Activated CD8-positive, alpha-beta memory T cell treated with anti-CD3 and anti-CD28 coated beads for 4 hours (primary cell): ENCODE measurements at places on chromosomes 3 and 15.

GRCh38 chr15:49458145-49458544 lies 35.1 kb downstream of the FGF7 start:
- DNase-seq: no peak

GRCh38 chr3:128854475-128854874 lies 24.9 kb upstream of the ACAD9 start:
- no peak for DNase-seq

GRCh38 chr3:94303897-94304296 lies 241.0 kb downstream of the NSUN3 start:
- DNase-seq: no peak

- no peak for DNase-seq
These were observed 105.7 kb downstream of the TPRA1 start for GRCh38 chr3:127484601-127485388.

GRCh38 chr3:120908030-120908794 lies at the start of gene STXBP5L:
TSS of gene STXBP5L (plus strand) at chr3:120908205. CDS start at chr3:120909579, 1,374 bp downstream.
- no peak for DNase-seq

DNA sequence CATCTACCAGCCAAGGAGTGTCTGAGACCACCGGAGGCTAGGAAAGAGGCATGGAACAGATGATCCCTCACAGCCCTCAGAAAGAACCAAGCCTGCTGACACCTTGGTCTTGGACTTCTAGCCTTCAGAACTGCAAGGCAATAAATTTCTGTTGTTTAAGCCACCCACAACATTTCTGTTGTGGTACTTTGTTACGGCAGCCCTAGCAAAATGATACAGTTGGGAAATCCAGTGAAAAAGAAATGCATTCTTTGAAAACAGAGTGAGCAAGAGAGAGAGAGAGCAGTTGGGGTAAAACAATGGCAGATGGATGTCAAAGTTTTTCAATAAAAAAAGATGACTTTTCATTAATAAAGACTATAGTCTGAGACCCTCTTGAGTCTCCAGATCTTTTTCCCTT lies 219.4 kb downstream of the NFKBIZ start:
- no peak for DNase-seq

GRCh38 chr3:117631781-117632180 lies 922.2 kb downstream of the TUSC7 start:
- no peak for DNase-seq

GRCh38 chr3:69558912-69559311 lies 173.0 kb upstream of the FRMD4B start:
- DNase-seq: no peak

GRCh38 chr3:142706321-142707127 lies 17.3 kb upstream of the TRPC1 start:
- no peak for DNase-seq

GRCh38 chr3:186997473-186997939 lies 67.2 kb downstream of the ST6GAL1 start:
- DNase-seq: no peak

GRCh38 chr3:53242155-53242554 lies 13.7 kb downstream of the TKT start:
- no peak for DNase-seq

- no peak for DNase-seq
These were observed 1.2 kb downstream of the PCBP4 start for GRCh38 chr3:51966016-51966415.

DNA sequence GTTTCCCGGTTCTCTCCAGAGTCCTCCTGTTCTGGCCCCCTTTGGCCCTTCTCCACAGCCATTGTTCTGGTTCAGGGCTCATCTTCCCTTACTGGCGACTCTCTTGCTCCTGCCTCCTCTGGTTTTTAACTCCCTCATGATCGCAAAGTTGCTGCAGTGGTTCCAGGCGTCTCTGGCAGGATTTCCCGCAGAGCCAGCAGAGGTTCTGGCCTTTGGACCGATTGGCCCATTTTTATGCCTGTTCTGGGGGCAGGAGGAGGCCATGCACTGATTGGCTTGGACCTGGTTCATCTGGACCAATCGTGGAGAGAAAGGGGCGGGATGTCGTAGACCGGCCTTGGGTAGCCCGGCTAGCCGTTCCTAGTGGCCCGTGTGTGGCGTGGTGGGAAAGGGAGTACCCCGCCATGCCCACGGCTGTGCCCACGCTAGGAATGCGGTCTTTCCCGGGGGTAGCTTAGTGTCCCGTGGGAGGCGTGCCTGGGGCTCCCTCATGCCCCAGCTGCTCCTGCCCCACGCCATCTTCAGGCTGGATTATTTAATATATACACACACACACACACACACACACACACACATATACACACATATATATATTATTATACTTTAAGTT lies 113.4 kb downstream of the FBLN2 start:
- no peak for DNase-seq

DNA sequence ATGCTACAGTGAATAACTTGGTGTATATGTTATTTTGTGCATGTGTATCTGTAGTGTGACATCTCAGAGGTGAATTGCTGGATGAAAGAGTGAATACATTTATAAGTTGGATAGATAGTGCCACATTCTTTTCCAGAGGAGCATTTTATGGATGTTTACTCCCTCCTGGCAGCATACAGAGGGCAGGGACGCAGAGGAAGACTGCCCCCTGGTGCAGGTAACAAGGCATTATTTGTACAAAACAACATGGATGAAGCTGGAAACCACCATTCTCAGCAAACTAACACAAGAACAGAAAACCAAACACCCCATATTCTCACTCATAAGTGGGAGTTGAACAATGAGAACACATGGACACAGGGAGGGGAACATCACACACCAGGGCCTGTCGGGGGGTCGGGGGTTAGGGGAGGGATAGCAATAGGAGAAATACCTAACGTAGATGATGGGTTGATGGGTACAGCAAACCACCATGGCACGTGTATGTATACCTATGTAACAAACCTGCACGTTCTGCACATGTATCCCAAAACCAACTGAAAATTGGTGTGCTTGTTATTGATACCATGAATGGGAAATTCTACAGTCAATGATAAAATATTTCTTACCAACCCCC lies 57.9 kb upstream of the CTXND1 start:
- DNase-seq: no peak

DNA sequence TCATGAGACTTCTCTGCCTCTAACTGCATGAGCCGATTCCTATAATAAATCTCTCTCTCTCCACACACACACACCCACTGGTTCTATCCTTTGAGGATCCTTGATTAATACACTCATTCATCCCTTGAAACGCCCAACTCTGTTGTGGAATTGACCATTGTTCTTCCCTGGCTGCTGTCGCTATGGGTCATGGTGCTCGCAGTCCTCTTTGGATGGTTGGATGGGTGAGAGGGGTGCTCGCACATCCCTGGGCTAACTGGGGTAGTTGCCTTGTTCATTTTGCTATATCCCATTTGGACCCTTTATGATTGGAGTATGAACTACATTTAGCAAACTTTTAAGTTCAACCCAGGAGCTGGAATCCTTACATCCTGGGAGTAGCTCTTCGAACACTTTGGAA lies 33.9 kb upstream of the MYZAP start:
- DNase-seq: no peak

DNA sequence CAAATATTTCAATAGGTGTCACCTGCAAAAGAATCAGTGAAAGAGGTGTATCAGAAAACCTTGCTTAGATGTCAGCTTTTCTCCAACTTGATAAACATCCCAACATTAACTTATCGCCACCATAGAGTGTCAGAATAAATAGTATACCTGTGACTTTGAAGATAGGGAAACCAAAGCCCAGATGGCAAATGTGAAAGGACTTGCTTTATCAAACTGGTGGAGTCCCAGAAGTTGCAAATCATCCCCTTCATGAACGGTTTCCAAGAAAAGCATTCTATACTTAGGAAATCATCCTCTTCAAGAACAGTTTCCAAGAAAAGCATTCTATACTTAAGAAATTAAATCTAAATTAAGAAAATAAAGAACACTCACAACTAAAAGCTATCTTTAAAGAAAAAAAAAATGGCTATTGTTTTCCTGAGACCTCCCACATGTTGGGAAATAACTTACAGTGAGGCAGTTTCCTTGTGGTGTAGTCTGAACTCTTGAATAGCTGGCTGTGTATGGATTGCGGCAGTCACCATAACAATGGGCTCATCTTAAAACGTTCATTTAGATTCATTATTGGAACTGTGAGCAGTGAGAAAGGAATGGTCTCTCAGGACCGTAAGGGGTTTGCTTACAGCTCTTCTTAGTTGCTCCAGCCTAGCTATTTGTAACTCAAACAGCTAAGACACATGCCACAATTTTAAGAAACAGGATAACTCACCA lies 56.5 kb downstream of the GHSR start:
- no peak for DNase-seq

DNA sequence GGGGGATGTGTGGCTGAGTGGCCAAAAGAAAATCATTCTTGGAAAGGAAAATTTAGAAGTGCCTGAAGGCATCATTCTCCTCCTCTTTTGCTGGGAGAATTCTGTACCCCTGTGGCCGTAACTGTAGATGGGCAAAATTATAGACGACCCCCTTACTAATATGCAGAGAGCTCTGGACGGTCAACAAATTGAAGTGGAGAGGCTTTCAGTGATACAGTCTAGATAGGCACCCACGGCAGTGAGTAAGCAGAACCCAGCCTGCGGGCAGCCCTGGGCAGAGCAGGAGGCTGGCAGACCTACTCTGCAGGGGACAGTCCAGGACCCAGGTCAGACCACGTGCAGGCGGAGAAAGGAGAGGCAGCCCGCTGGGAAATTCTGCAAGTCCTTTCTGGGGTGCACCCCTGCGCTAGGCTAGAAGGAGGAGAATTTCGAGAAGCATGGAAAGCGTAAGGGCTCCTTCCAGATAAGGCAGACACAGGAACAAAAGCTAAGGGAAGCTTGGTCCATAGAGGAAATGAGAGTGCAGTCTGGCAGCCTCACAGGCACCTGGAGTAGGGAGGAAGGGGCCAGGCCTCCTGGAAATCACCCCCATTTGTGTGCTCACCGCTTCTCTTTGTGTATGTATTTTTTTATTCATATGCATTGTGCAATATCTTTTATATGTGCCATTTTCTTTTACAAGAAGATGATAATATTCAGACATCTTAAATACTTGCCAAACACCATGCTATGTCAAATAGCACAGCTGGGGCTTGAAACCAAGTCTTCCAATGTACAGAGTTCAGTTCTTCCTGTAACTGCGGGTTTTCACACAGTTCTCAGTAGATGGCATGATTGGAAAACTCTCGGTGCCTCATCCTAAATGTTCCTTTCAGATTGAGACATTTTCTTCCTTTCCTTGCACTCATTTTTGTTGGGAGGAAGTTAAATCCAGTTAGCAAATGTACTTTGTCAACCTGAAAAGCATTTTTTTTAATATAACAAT lies 40.2 kb downstream of the LRRK1 start:
- no peak for DNase-seq

DNA sequence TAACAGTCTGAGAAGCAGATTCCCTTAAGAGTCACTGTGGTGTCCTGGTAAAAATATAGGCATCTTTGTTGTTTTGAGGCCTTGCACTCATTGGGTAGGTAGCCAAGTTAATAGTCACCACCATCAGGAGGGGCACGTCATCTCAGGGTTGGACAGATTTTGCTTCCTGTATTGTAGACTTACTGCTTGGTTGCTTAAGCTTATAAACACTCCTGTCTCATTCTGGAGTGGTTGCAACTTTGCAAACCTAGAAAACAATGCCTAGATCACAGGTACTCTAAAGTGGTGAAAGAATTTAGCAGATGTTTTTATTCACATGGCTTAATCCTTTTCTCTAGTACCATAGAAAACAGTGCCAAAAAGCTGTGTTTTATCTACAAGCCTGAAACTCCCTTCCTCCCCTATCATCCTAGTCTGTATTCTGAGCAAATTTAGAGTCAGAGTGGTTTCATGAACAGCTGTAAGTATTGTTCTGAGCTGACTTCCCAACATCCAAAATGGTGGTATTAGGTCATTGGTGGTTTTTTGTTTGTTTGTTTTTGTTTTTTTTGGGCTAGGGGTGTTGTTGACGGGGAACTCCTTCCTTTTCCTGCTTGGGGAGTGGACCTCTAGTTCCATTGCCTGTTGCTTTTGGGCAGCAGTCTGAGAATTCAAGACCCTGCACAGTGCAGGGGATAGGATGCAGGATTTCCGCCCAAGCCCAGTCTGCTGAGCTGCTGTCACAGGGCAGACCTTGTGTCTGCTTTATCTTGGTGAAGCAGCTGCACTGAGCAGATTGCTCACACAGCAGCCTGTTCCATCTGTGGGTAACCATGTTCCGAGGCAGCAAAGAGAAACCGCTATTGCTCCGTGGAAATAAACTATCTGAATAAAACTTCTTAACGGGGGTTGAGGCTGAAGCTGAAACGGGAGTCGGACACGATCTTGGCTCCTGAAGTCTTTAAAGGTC lies 202.0 kb downstream of the AKAP13 start:
- peak; percentile 30 for DNase-seq

DNA sequence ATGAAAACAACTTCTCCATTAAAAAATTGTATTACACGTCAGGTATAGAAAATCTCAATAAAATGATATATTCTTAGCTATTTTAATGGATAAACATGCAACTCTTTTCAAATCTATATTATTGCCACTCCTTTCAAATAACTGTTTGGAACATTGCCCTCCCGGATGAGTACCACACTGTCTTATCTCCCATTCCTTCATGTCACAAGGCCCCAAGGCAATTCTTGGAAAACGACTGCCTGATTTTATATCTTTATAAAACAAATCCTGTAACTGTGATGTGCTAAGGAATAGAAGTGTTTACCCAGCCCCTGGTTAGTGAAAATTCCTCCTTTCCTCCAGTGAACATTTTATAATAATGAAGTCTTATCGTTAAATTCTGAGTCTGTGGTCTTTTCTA lies 6.2 kb upstream of the ZNF619 start:
- DNase-seq: no peak

DNA sequence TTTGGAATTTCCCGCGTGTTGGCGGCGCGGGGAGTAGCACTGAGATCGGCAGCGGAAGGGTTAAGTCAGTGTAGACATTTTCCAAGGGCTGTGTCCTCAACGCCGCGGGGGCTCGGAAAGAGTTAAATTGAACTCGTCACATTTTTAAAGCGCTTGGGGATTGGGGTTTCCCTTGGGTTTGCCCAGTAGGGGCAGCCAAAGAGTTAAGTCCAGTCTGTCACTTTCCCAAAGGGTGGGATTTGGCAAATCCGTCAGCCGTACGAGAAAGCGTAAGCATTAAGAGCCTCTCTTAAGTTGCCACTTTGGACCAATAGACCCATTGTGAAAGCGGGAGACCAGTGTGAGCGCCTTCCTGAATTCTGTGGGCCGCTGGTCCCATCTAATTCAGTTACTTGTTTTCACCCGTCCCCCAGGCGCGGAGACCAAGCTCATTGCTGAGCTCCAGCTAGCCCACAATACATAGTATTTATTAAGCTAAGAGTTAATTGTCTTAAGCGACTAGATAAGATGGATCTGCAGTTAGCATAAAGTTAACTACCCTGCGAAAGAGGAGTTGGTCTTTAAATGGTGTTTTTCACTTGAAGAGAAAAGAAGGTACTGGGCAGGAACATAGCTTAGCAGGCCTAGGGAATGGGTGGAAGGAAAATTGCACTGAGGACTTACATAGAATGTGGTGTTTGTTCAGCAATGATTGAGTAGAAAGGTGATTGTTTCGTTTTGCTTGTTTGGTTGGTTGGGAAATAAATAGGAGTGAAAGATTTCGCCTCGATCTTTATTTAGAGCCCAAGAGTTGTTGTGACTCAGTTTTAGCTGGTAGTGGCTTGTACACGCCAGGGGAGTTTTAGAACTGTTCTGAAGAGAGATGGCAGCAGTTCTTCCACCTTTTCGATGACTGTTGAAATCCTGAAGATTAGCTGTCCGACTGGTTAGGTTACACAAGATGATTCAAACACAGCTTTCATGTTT lies 932 bp downstream of the ARL8B start:
- DNase-seq: no peak
